ENCODE measurements at places on chromosomes 4 and X. TPM values are rescaled to one million over a fixed set of nuclear protein-coding genes. Genes with fewer than 3 reads are reported as not detected.

Gene ADGRL3
- total RNA-seq, result 1.8 TPM

DNA sequence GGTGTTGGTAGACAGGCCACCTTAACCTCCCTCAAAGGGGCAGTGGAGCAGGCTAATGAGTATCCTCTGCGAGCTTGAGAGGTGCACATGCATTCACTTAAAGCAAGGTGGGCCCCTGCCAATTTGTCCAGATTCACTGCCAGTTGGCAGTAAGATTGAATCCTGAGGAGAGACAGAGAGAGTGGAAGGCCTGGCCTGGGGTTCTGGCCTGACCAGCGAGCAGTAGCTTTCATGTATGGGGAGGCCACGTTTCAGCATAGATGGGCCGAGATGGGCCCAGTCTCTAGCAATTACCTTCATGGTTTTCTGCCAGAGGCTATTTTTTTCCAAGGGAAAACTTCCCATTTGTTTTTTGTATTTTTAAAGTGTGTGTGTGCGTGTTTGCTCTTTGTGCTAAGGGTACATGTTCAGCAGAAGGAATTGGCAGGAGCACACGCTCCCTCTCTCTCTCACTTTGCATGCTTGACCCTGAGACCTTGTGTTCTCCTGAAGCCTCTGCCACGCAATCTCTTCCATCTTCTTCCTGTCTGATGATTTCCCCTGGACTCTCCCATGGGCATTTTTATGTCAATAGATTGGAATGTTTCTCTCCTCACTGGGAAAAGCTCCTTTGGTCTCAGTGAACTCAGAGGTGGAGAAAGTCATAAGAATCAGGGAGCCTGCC lies 215.8 kb upstream of the SFRP2 start:
- peak; percentile 13 for DNase-seq

GRCh38 chr4:181151856-181152255 lies 1091.3 kb upstream of the TENM3 start:
- DNase-seq, result no peak

GRCh38 chr4:138678985-138679746 lies 336.4 kb upstream of the NOCT start:
- DNase-seq, result no peak

- DNase-seq, result peak; percentile 20
Measured at GRCh38 chrX:15143050-15143824, 126.6 kb downstream of the ASB9 start.

DNA sequence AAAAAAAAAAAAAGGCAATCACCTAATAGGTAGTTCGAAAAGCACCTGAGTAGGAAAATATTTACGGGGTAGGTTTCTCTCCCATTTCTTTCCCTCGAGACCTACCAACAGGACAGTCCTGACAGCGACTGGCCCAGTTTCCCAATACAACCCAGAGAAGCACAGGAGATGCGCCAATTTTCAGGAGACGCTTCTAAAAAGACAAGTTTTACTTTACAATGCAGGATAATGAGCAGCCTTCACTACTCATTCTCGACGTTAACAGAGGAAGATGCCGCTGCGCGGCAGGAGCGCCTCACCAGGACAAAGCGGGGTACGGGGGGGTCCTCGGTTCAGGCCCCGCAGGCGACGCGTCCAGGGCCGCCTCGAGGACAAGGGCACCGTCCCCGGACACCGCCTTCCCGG lies 708 bp downstream of the BCLAF3 start:
- peak; percentile 0 for DNase-seq

Gene SSX1
- not detected for total RNA-seq

Gene SAT1
- total RNA-seq, result 56.4 TPM

DNA sequence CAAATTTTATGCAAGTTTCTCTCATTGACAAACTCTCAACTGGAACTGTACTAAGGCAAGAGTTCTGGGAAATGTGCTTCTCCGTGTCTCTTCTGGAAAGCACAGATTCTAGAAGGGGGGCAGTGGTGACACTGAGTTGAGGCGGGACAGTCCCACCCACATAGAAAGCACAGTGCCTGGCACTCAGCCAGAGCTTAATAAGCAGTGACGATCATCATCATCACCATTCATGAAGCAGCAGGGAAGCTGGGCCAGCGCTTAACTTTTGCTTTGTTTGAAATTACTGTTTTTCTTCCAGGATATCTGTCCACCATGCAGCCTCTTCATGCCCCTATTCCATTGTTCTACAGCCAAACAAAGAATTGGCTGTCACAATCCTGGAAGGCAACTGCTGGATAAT lies 60.3 kb downstream of the BEND2 start:
- peak; percentile 12 for DNase-seq

Gene ATP1B4
- not detected for total RNA-seq

DNA sequence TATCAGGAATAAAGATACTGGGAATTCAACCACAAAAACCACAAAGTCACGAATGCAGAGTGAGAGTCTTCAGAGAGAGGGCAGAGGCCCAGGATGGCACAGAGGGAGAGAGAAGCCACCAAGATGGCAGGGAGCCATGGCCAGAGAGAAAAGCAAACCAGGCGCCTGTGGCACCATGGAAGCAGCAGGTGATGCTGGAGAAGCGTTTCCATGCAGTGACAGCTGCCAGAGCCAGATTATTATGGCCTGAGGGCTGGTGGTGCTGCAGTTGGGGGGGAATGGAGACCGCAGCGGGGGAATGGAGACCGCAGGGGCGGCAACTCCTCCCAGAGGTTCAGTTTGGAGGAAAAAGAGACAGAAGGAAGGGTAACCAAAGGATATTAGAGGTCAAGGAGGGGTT lies 5.8 kb downstream of the TAFAZZIN start:
- no peak for DNase-seq

Gene CT45A2
- 0.69 TPM for total RNA-seq

Gene SEPTIN11
- total RNA-seq, result 48.2 TPM

DNA sequence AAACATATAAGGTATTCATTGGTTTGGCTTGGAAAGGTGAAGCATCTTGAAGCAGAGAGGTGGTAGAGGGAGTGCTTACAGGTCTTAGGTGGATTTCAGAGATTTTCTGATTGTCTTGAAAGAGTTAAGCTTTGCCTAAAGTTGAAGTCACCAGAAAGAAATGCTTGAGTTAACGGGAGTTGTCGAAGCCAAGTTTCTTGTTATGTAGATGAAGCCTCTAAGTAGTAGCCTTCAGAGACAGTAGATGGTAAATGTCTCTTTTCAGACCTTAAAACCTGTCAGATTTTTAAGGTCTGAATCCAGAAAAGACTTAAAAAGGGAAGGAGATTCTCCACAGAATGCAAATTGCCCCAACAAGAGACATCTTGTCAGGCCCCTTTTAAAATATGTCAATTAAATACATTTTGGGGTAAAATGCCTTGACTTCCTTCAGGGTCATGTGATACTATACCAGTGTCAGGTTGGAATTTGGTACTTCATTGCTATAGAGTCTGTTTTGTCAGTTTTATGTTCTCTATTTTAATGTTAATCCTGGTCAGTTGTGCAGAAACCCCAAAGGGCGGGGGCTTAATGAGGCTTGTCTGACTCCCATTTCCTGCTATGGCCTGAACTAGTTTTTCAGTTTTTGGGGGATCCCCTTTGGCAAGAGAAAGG lies 81.0 kb downstream of the PCDH18 start:
- DNase-seq, result no peak

DNA sequence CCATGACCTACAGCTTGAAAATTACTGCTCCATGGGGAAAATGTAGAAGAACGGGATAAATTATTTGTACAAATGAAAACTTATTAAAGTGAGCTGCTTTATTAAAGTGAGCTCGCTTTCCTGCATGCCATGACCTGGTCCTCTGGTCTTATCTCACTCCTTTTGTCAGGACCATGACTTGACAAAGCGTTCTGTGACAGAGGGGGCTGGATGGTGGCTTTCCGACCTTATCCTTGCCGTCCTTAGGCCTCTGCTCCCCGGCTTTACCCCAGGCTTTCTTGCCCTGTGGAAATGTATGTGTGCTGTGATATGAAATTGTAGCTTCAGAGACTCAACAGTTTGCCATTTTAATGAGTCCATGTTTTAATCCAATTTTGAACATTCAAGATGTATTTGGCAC lies 44.0 kb upstream of the FBXW7 start:
- no peak for DNase-seq

GRCh38 chrX:52262195-52262546 lies 77.5 kb downstream of the MAGED4 start:
- no peak for DNase-seq

DNA sequence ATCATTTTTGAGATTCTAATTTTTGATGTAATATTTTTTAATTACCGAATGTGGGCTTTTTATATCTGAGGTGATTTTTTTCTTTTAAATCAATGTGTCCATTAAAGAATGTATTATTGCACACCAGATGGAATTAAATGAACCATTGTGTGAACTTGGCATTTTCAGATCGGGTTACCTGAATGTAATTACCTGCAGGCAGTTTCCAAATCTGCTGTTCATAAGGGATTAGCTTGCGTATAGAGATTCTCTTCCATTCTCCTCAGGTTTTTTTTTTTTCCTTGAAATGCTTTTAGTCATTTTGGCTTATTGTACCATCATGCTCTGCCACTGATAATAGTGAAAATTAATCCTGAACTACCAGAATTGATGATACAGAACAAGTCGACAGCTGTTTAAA lies 511.5 kb upstream of the ATOH1 start:
- DNase-seq, result no peak

DNA sequence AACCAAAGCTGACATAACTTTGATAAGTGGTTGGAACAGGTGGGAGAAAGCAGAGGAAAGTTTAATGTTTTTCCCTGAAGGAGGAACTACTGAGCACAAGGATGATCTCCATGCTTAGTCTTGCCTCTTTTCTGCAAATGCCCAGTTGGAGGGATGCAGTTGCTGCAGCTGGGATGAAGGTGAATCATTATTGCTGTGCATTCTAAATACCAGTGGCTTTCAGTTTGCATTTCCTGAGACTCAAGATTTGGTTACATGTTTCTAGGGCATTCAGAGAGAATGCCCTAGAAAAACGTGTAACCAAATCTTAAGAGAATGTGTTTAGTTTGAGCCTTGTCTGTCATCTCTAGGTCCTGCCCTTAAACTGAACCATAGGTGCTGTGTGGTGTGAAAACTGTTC lies 42.2 kb downstream of the METTL14 start:
- DNase-seq, result no peak

DNA sequence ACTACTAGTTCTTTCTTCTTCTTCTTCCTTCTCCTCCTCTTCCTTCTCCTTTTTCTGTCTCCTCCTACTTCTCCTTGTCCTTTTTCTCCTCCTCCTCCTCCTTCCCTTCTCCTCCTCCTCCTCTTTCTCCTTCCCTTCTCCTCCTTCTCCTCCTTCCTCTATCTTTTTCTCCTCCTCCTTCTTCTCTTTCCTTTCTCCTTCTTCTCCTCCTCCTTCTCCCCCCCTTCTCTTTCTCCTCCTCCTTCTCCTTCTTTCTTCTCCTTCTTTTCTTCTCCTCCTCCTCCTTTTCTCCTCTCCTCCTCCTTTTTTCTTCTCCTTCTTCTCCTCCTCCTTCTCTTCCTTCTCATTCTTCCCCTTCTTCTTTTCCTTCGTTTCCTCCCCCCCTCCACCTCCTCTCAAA lies 21.8 kb upstream of the NAP1L5 start:
- DNase-seq, result no peak

DNA sequence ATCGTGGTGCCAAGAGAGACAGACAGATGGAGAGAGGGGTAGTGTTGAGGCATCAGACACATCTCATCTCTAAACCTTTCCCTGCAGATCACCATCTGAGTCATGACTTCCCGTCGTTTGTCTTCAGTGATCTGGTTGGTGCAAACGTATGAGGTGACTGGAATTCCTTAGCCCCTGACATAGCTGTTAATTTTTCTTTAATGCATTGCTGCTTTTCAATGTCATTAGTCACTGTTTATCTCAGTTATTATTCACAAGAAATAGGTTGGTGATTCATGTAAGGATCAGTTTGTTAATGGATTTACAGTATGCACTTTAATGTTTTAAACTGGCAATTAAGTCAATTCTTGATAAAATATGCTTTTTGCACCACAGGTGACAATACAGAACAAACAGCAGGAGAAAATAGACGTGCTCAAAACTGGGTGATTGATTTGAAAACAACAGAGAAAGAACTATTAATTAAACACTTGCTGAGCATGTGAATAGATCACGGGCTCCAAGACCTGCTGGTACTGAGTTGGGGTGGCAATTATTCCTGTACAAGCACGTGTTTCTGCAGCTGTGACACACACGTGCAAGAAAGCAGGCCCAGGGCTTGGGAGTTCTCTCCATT lies 1.3 kb upstream of the TMEM154 start:
- peak; percentile 67 for DNase-seq

DNA sequence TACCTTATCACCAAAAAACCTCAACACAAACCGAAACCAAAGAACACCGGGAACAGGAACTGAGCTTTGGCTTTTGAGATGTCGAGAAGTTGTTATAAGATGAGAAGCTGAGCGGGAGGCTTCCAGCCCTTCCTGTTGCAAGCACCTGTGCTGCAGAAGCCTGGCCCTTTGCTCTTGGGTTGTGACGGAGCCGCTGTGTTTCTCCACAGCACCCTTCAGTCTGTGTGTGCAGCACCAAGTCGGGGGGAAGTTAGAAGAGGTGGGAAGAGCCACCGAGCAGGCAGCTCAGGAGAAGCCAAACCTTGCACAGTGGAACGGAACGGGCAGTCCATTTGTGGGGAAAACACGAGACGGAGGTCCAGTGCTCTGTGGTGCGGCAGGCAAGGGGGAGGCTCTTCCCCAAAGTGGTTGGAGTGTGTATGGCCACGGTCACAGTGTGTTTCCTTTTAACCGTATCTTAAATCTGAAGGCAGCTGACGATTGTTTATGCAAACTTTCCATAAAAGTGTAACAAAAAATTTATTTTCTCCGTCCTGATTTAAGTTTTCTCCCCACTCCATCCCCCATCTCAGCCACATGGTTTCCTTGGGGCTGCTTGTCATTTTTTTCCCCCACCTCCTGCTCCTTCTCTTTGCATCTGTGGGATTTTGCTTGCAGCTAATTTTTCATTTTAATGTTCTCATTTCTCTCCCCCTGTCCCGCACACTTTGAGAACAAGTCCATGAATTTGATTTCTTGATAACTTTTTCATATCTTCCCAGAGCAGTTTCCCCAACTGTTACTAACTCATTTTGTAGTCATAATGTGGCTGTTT lies 123.7 kb downstream of the STOX2 start:
- DNase-seq, result no peak

GRCh38 chr4:15423285-15423711 lies 4.5 kb upstream of the C1QTNF7 start:
- no peak for DNase-seq

- no peak for DNase-seq
Measured at GRCh38 chr4:6540879-6541278, 34.1 kb upstream of the MAN2B2 start.

GRCh38 chrX:17549107-17549651 lies 174.2 kb downstream of the NHS start:
- DNase-seq, result no peak

All from Daoy (cell line).